ENCODE measurements at places on chromosomes 7 and 10.
A peak's percentile ranks its signal among the peaks of the same experiment; 100 is the strongest.

DNA sequence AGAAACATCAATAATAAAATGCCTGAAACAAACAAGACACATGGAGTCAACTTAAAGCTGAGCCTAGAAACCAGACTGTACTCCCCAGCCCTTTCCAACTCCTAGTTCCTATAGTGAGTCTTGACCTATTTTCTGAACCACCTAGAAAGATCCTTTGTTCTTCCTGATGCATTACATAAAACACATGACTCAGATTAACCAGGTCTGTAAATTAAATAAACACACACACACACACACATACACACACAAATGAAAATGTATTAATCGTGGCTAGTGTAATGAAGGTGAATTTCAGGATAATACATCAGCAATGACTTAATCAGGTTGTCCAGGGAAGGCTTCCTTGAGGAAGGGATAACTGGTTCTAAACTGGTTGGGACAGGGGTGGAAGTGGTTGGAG, 104.7 kb downstream of the ST8SIA6 start:
- no peak for DNase-seq

- DNase-seq: peak; percentile 42
Observed at GRCh38 chr7:139523199-139523941, at the start of gene CLEC2L. Gene CLEC2L, plus strand, starts transcription at chr7:139523685. Its CDS starts 243 bp downstream, at chr7:139523928.

DNA sequence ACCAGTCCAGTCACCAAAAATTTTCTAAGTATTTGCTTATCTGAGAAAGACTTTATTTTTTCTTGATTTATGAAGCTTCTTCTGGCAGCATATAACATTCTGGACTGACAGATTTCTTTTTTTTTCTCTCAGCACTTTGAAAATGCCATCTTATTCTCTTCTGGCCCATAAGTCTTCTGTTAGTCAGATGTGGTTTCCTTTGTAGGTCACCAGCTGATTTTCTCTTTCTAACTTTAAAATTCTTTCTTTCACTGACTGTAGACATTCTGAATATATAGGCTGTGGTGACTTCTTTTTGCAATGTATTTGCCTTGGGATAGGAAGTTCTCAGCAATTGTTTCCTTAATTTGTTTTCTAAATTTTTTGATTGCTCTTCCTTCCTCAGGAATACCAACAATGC, 172.5 kb downstream of the CCDC7 start:
- no peak for DNase-seq

DNA sequence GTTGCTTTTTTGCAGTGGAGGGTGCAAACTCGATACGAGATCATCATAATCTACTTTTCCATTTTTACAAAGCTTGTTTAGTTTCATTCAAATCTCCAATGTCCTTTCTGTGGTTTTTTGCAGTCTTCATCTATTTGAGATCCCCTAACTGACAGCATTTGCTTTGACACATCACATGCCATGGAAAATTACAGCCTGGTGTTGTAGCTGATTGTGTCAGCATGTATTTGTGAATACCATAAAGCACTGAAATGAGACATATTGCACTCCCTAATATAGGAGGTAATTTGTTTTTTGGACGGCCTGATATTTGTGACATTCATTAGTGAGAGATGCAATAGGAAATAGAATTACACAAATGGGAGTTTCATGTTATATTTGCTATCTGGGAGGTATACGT, 620.8 kb downstream of the KCNMA1 start:
- DNase-seq: no peak

- DNase-seq: no peak
Observed at GRCh38 chr7:142511801-142512200, 237.5 kb upstream of the PRSS1 start.

- DNase-seq: peak; percentile 43
Observed at GRCh38 chr10:70528741-70529362, 50.3 kb downstream of the PALD1 start.

GRCh38 chr10:78552261-78552811, 516.4 kb upstream of the ZMIZ1 start:
- DNase-seq: no peak

GRCh38 chr10:9427209-9427608, 1372.7 kb downstream of the GATA3 start:
- no peak for DNase-seq

DNA sequence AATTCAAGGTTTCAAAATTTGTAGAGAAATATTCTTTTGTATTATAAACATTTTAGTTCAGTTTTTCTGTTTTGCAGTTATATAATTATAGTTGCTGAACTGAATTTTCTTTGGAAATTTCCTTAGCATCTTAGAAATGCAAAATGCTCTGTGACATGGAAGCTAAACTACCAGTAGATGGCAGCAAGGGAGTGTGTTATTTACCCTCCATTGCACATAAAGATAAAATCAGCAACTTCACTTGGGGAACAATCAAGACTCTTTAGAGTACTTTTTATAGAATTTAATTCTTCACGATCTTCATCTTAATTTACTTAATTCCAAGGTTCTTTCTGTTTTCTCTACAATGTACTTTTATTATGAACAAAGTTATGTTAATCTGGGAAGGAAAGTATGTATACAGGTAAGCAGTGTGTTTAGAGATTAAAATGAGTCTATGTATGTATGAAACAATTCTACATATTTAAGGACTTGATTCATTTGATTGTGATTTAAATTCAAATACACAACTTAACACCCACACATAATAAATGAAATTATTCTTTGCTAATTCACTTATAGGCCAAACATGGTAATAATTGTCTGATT, 404.2 kb downstream of the THSD7A start:
- peak; percentile 86 for DNase-seq

DNA sequence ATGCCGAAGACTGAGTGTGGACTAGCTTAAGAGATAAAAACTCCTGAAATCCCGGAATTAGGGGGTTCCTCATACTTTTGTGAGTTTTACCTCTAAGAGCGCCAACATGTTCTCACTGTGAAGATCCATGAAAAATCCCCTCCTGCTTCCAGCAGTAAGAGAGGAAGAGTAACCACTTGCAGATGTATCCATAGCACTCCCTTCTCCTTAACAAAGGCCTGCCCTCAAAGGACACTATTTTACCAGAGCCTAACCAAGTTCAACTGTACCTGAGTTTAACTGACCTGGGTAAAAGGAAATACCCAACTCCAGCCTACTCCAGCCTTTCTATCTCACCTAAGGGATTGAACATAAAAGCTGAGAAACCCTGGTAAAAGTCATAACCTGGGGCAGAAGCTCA, 280.9 kb downstream of the POLR1F start:
- no peak for DNase-seq

GRCh38 chr10:34957531-34957930, 132.6 kb downstream of the CUL2 start:
- DNase-seq: no peak

DNA sequence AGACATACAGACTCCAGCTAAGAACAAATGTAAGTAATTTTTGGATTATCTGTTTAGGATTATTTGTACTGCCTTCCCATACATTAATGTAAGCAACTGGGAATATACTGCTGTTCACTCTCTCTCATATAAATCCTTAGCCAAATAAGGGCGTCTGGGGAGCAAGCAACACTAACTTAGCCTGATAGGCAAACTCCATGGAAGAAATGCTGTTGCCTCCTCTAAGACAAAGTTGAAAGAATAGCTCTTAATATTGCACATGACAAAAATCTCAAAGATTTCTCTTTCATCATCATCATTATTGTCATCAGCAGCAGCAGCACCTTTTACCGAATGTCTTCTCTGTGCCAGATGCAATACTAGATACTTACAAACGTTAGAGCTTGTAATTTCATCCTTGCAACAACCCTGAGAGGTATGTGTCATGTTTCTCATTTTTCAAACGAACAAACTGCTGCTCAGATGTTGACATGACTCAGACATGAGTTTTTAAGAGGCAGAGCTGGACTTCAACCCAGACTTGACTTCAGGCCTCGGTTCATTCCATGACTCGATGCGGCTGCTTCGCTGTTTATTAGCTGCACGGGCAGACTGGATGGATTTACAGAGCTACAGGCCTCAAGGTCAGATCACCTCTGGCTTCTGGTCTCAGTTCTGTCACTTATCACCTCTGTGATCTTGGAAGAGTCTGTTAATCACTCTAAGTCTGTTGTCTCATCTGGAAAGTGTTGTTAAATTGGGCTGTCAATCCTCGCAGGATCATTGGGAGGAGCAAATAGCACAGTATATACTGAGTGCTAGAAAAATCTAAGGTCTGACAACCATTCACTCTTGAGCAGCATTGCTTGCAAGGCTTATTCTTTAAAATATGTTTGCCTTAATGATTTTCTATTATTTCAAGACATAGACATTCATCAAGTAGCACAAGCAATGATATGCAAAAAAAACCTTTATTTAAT, 126.3 kb upstream of the CELF2 start:
- peak; percentile 14 for DNase-seq

Measured in trophoblast cell (in vitro differentiated cells and primary cell).